Regular cardiac myocyte (primary cell): ENCODE measurements at places on chromosomes 16 and 17. TPM values are rescaled to one million over a fixed set of nuclear protein-coding genes. Genes with fewer than 3 reads are reported as not detected.

The EPN3 gene
- not detected in 2 replicates for total RNA-seq

The TLCD3B gene
- 0.19 TPM in 1 of 2 replicates, not detected in the other for total RNA-seq

The CSNK2A2 gene
- total RNA-seq: 16.3 and 16.9 TPM in 2 replicates

The EVPLL gene
- not detected in 2 replicates for total RNA-seq

The STX1B gene
- 0.19 and 0.28 TPM in 2 replicates for total RNA-seq

The TBC1D3 gene
- total RNA-seq: not detected in 2 replicates

The FBXO39 gene
- under 0.01 and 0.56 TPM in 2 replicates for total RNA-seq

The ZFPM1 gene
- total RNA-seq: 2.0 and 3.3 TPM in 2 replicates

The KRT32 gene
- total RNA-seq: not detected in 2 replicates

The AGRP gene
- total RNA-seq: not detected in 2 replicates

The ADAD2 gene
- not detected in 2 replicates for total RNA-seq

The MYOCD gene
- 8.2 and 13.8 TPM in 2 replicates for total RNA-seq

The FBXW10 gene
- 0.28 TPM in 1 of 2 replicates, not detected in the other for total RNA-seq

The NACA2 gene
- total RNA-seq: not detected in 2 replicates

The CEP295NL gene
- 1.3 and 1.4 TPM in 2 replicates for total RNA-seq

The PLXDC1 gene
- total RNA-seq: 0.19 and 1.1 TPM in 2 replicates

The SPSB3 gene
- total RNA-seq: 21.5 and 37.5 TPM in 2 replicates

The TBC1D26 gene
- under 0.01 TPM in 1 of 2 replicates, not detected in the other for total RNA-seq

The CCL17 gene
- not detected in 2 replicates for total RNA-seq

The CHP2 gene
- total RNA-seq: not detected in 2 replicates

The IGFALS gene
- not detected in 2 replicates for total RNA-seq

The MAPT gene
- under 0.01 TPM in 2 replicates for total RNA-seq

The RGS11 gene
- 0.38 and 2.3 TPM in 2 replicates for total RNA-seq

The LHX1 gene
- not detected in 2 replicates for total RNA-seq

The TEKT5 gene
- total RNA-seq: not detected in 2 replicates

The ZNF205 gene
- 12.5 and 13.8 TPM in 2 replicates for total RNA-seq

The KREMEN2 gene
- under 0.01 TPM in 1 of 2 replicates, not detected in the other for total RNA-seq

The EEF2K gene
- total RNA-seq: 16.5 and 16.9 TPM in 2 replicates

The KRT39 gene
- 0.28 TPM in 1 of 2 replicates, not detected in the other for total RNA-seq

The PLK1 gene
- 3.9 and 45.8 TPM in 2 replicates for total RNA-seq

The UTS2R gene
- not detected in 2 replicates for total RNA-seq

The KRT25 gene
- not detected in 2 replicates for total RNA-seq

The TRAPPC1 gene
- total RNA-seq: 36.1 and 46.8 TPM in 2 replicates

The SLC16A5 gene
- total RNA-seq: 3.3 and 6.2 TPM in 2 replicates
